ENCODE measurements at places on chromosomes 5 and 9. TPM values are rescaled to one million over a fixed set of nuclear protein-coding genes. Genes with fewer than 3 reads are reported as not detected.

- H3K27ac ChIP-seq, result no peak overlapping the region
- H3K36me3 ChIP-seq, result no peaks in the 10 kb centered on the region
- DNase-seq, result no peak
- H3K4me1 ChIP-seq, result no peaks in the 10 kb centered on the region
- no peak overlapping the region for H3K4me3 ChIP-seq
These were observed 88.8 kb downstream of the EGFLAM start for GRCh38 chr5:38347040-38347763.

DNAI1 gene
- 1.8 TPM for total RNA-seq

ZNF474 gene
- 0.45 TPM for total RNA-seq

- H3K27me3 ChIP-seq, result no peaks in the 10 kb centered on the region
- H3K4me1 ChIP-seq, result peaks cover 16% of the 10 kb centered on the region
- H3K27ac ChIP-seq, result peak overlapping the region; percentile 42
- DNase-seq, result no peak
These were observed 678 bp downstream of the SLC26A2 start for GRCh38 chr5:149961186-149961685.

DNA sequence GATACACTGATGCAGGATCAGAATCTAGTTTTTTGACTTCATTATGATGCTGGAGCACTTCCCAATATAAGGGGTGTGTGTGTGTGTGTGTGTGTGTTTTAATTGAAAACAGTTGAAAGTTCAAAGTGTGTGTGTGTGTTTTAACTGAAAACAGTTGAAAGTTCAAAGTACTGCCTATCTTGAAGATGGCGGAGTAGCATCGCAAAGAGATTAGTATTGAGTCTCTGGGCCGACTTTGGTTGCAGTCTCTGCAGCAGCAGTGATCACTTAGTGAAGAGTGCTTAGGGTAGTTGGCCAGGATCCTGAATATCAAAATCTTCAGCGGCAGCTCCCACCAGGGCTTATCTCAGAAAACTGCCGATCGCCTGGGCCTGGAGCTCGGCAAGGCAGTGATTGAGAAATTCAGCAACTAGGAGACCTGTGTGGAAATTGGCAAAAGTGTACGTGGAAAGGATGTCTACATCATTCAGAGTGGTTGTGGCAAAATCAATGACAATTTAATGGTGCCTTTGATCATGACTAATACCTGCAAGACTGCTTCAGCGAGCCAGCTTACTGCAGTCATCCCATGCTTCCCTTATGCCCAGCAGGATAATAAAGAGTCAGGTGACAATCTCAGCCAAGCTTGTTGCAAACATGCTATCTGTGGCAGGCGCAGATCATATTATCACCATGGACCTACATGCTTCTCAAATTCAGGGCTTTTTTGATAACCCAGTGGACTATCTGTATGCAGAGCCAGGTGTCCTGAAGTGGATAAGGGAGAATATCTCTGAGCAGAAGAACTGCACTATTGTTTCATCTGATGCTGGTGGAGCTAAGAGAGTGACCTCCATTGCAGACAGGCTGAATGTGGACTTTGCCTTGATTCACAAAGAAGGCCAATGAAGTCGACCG lies 7.3 kb upstream of the SCAI start:
- DNase-seq, result no peak
- no peak overlapping the region for H3K27ac ChIP-seq
- H3K36me3 ChIP-seq, result peaks cover 32% of the 10 kb centered on the region
- no peak overlapping the region for H3K4me3 ChIP-seq
- no peaks in the 10 kb centered on the region for H3K27me3 ChIP-seq
- H3K4me1 ChIP-seq, result no peaks in the 10 kb centered on the region

DNA sequence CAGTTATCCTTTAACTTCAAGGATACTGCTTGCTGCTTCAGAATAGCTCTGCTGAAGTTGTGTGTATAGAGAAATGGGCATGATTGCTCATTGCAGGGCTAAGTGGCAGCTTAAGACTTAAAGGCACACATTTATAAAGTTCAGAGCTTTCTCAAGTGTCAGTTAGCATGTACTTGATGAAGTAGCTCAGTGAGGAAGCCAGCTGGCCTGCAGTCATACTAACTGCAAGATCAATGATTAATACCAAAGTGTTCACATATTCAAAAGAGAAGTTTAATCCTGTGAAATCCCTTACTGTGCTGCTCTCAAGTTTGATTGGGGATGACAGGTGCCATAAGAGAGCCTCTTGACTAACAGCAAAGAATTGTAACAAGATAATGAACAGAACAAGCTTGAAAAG lies 483.4 kb upstream of the NUDT12 start:
- DNase-seq, result no peak
- H3K27ac ChIP-seq, result no peak overlapping the region
- H3K27me3 ChIP-seq, result no peaks in the 10 kb centered on the region
- no peaks in the 10 kb centered on the region for H3K36me3 ChIP-seq
- H3K4me1 ChIP-seq, result no peaks in the 10 kb centered on the region

GRCh38 chr9:129852579-129852978 lies 17.3 kb downstream of the USP20 start:
- peaks cover 7% of the 10 kb centered on the region for H3K4me1 ChIP-seq
- H3K27me3 ChIP-seq, result no peaks in the 10 kb centered on the region
- no peak overlapping the region for H3K4me3 ChIP-seq
- DNase-seq, result no peak
- H3K36me3 ChIP-seq, result peaks cover 12% of the 10 kb centered on the region
- no peak overlapping the region for H3K27ac ChIP-seq

DNA sequence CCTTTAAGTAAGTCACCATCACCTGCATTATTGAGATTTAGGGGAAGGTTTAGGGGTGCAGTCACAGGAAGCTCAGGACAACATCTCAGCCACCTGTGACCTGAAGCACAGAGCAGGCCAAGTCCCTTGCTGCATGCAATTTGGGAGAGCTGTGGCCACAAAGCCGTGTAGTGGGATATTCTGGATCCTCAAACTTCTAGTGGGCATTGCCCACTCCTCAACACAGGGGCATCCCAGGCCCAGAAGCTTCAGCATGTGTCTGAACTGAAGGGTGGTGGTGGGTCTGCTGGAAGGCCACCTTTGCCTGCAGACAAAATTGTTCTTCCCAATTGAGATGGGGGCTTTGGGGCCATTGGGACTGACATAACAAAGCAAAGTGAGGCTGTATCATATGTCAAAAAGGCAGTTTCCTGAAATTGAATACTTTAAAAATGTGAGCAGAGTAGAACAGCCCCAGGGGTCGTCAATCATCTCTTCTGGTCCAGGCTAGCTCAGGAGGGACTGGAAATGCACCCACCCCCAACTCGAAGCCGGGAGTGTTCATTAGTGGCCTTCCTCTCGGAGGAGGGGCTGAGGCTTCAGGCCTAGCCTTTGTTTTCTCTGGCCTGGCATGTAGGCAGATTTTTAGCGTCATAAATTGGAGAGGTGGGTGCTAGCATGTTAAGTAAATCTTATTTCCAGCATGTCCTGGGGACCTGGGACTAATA lies 2.8 kb upstream of the GADD45G start:
- H3K4me1 ChIP-seq, result peaks cover 36% of the 10 kb centered on the region
- peaks cover 27% of the 10 kb centered on the region for H3K27me3 ChIP-seq
- H3K4me3 ChIP-seq, result no peak overlapping the region
- H3K27ac ChIP-seq, result no peak overlapping the region
- no peaks in the 10 kb centered on the region for H3K36me3 ChIP-seq

DNA sequence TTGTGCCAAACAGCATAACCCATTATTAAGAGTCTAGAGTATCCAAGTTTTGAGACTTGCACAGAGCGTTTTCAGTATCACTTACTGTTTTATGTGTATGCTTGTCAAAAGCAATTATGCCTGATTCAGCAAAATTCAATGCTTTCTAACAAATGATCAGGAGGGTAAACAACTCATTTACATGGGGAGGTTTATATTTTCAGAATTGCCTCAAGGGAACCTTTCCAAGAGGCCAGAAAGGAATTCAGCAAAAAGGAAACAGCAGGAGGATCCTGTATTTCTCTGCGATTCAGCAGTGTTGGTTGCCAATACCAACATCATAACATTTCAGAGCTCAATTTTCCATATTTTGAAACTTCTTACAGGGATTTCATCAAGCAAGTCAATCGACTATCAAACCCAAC lies 69.3 kb upstream of the DAB2 start:
- no peak for DNase-seq
- no peak overlapping the region for H3K27ac ChIP-seq
- H3K27me3 ChIP-seq, result no peaks in the 10 kb centered on the region
- no peak overlapping the region for H3K4me3 ChIP-seq
- H3K4me1 ChIP-seq, result no peaks in the 10 kb centered on the region

GRCh38 chr5:72790186-72790585 lies 26.3 kb upstream of the TNPO1 start:
- DNase-seq, result peak; percentile 0
- H3K36me3 ChIP-seq, result no peaks in the 10 kb centered on the region
- no peak overlapping the region for H3K4me3 ChIP-seq
- H3K4me1 ChIP-seq, result no peaks in the 10 kb centered on the region
- H3K27ac ChIP-seq, result no peak overlapping the region

DNA sequence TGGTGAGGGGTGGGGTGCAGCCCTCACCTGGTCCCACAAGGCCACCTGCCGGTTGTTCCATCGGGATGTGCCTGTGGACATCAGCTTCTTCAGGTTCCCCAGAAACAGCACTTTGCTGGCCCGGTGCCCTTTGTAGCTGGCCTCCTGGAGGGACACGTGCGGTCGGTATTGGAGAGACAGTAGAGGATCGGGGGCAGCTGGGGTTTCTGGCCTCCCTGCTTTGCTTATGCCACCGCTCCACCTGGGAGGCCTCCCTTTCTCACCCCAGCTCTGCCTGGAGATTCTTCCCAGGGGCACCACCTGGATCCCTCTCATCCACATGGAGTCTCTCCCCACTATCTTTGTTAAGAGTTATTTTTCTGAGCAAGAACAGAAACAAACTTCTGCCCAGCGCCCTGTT lies 13.1 kb upstream of the TRIM14 start:
- no peak for DNase-seq
- no peaks in the 10 kb centered on the region for H3K4me1 ChIP-seq
- no peak overlapping the region for H3K27ac ChIP-seq
- H3K4me3 ChIP-seq, result no peak overlapping the region

GRCh38 chr9:130266236-130267098 lies 907 bp downstream of the HMCN2 start:
- DNase-seq, result no peak
- no peaks in the 10 kb centered on the region for H3K36me3 ChIP-seq
- H3K4me1 ChIP-seq, result peaks cover 2% of the 10 kb centered on the region
- H3K4me3 ChIP-seq, result no peak overlapping the region
- H3K27me3 ChIP-seq, result peaks cover 63% of the 10 kb centered on the region

- peaks cover 36% of the 10 kb centered on the region for H3K4me1 ChIP-seq
- H3K36me3 ChIP-seq, result no peaks in the 10 kb centered on the region
- no peak overlapping the region for H3K4me3 ChIP-seq
- no peak overlapping the region for H3K27ac ChIP-seq
These were observed 29.4 kb downstream of the WWC1 start for GRCh38 chr5:168320805-168321204.

GRCh38 chr9:35792024-35792813 lies 828 bp downstream of the NPR2 start:
- no peaks in the 10 kb centered on the region for H3K36me3 ChIP-seq
- no peak overlapping the region for H3K27ac ChIP-seq
- peaks cover 2% of the 10 kb centered on the region for H3K27me3 ChIP-seq

ECM2 gene
- 0.18 TPM for total RNA-seq

GRCh38 chr9:35732185-35732799 lies at the start of the genes CREB3 and TLN1:
CREB3 (plus strand) TSS chr9:35732666; CDS start chr9:35732773, 107 bp downstream.
TLN1 (minus strand) TSS chr9:35732195; CDS start chr9:35725694, 6,501 bp downstream.
- peak within 1 kb of the TSS; percentile 92 for H3K27ac ChIP-seq
- H3K4me3 ChIP-seq, result peak within 1 kb of the TSS; percentile 93
- peaks cover 52% of the 10 kb centered on the region for H3K4me1 ChIP-seq
- DNase-seq, result peak; percentile 98

DNA sequence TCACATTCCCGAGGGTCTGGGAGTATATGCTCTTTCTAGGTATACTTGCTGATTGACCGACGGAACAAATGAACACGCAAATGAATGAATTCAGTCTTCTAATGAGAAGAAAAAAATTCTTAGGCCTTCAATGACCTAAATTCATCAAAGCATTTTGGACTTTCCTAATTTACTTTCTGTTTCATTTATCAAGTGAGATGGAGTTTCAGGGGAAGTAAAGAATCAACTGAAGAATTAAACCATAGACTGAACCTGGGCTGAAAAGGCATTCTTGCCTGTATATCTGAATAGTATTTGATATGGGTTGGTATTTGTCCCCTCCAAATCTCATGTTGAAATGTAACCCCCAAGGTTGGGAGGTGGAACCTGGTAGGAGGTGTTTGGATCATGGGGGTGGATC lies 64.1 kb downstream of the ZFAND5 start:
- H3K4me3 ChIP-seq, result no peak overlapping the region
- H3K27me3 ChIP-seq, result no peaks in the 10 kb centered on the region
- H3K4me1 ChIP-seq, result no peaks in the 10 kb centered on the region
- DNase-seq, result no peak
- no peaks in the 10 kb centered on the region for H3K36me3 ChIP-seq

DNA sequence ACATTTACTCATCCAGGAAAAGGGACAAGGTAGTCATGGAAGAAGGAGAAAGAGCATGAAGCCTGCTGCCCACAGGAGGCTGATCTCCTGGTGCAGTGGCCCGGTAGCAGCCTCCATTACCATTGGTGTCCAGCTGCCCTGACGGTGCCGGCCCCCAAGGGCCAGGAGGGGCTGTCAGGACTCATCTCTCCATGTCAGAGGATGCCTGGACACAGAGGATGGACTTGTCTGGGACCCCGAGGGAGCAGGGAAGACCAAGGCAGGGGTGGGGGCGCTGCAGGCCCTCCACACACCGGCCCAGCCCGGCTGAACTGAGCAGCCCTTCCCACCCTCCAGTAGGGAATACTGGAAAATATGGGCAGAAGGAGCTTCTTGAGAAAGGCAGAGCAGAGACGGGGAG lies 52.2 kb downstream of the IRX2 start:
- no peaks in the 10 kb centered on the region for H3K36me3 ChIP-seq
- H3K27ac ChIP-seq, result no peak overlapping the region
- no peak for DNase-seq
- H3K4me1 ChIP-seq, result peaks cover 4% of the 10 kb centered on the region

DNA sequence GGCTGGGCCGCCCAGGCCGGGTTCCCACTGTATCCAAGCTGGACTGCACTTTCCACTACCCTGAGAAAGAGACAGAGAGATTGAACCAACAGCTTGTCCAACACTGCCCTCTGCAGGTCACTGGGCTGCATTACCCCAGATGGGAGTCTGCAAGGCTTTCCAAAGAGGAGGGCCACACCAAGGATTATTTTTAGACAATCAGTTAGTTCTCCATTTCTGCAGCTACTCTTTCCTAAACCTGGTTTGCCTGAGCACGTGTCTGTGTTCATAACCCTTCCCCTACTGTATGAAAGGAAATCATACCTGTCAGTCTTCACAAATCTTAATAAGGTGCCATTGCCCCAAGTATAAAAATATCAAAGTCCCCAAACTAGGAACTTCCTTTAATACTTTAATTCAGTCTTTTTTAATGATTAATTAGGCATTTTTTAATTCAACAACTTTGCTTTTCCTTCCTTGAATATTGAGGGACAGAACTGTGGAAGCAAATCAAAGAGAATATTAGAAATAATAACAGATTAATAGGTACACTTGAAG lies 13.4 kb upstream of the FGF1 start:
- peaks cover 16% of the 10 kb centered on the region for H3K4me1 ChIP-seq
- DNase-seq, result peak; percentile 41
- H3K27me3 ChIP-seq, result no peaks in the 10 kb centered on the region
- no peak overlapping the region for H3K27ac ChIP-seq
- H3K4me3 ChIP-seq, result no peak overlapping the region

GRCh38 chr9:98329281-98329680 lies 73.8 kb upstream of the TBC1D2 start:
- no peak overlapping the region for H3K4me3 ChIP-seq
- DNase-seq, result no peak
- H3K36me3 ChIP-seq, result no peaks in the 10 kb centered on the region

- no peak overlapping the region for H3K4me3 ChIP-seq
- no peaks in the 10 kb centered on the region for H3K36me3 ChIP-seq
- no peak for DNase-seq
- peaks cover 3% of the 10 kb centered on the region for H3K4me1 ChIP-seq
These were observed 26.0 kb upstream of the SEMA4D start for GRCh38 chr9:89523948-89524347.

Measured in astrocyte (in vitro differentiated cells and primary cell).